ENCODE measurements at places on chromosomes 7 and 10.

DNA sequence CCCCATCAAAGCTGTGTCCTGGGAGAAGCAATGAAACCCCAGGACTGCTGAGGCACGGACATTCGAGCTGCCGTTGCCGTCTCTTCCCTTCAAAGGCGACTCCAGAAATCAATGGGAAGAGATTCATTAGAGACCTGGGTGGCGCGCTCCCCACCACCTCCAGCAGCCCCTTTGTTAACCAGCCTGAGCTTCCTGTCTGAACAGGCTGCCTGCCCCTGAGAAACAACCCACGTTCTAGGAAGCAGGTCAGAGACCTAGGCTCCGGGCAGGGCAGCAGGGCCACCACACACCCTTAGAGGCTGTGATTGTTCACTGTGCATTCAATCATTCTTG is 110.9 kb upstream of the PPIF start:
- no peak for DNase-seq

- no peak for DNase-seq
Measured at GRCh38 chr7:131953184-131953583, 396.8 kb upstream of the PODXL start.

GRCh38 chr10:15341502-15342128 is 29.5 kb downstream of the FAM171A1 start:
- no peak for DNase-seq

DNA sequence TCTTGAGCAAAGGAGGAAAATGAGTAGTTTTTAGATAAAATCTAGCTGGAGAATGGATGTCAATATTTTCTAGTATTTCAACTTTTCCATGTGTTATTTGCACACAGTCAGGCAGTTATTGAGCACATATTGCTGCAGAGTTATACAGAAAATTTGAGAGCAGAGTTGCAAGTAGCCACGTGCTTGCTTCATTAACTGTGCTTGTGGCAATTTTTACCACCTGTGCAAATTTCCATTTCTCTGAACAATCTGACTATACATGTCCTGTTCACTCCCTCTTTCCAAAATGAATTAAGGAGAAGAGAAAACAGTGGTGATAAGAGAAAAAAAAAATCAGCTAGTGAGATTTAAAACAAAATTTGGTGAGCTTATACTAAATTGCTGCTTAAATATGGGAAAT is 178.5 kb downstream of the TAX1BP1 start:
- no peak for DNase-seq

DNA sequence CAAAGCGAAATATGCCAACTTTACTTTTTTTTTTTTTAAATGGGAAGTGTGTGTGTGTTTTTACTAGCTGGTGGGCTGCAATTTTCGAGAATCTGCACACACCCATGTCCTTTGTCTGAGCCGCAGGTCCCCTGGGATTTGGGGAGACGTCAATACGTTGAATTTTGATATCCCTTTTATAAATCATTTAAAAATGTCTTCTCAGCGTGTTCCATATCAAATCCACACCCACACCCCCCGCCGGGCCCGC is 404 bp upstream of the FMC1 start:
- no peak for DNase-seq

DNA sequence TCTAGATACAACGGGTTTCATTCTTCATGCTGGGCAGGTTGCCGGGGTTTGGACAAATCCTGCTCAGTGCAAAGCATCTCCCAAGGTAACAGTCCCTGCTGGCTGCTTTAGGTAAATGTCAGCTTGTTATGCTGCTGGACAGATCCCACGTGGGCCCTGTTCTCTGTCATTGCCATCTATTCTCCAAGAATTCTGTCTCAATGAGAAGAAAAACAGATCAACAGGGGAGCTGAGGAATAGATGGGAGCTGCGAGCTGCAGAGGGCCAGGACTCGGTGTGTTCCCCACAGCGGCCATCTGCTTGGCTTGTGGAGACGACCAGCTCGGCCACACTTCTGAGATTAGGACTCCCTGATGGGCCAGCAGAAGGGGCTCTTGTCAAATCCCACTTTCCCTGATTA is 235.2 kb downstream of the DPP6 start:
- no peak for DNase-seq
